ENCODE measurements at places on chromosomes 12 and 14.

DNA sequence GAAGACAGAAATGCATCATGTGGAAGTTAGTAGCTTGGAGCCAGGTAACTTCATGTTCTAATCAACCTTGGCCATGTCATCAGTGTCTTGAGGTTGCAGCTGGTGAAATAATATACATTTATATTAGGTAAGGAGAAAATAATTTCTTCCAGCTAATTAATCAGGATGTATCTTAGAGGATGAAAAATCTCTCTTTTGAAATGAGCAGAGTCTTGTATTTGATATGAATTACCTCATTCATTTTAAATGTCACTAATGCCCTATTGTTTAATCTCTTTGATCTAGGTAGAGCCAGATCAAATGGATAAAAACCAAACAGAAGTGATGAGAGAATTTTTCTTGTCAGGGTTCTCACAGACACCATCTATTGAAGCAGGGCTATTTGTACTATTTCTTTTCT is at the start of gene OR4Q2:
OR4Q2 (plus strand) TSS at position 301 of the 400 bp plus-strand sequence.
- no peak for DNase-seq

DNA sequence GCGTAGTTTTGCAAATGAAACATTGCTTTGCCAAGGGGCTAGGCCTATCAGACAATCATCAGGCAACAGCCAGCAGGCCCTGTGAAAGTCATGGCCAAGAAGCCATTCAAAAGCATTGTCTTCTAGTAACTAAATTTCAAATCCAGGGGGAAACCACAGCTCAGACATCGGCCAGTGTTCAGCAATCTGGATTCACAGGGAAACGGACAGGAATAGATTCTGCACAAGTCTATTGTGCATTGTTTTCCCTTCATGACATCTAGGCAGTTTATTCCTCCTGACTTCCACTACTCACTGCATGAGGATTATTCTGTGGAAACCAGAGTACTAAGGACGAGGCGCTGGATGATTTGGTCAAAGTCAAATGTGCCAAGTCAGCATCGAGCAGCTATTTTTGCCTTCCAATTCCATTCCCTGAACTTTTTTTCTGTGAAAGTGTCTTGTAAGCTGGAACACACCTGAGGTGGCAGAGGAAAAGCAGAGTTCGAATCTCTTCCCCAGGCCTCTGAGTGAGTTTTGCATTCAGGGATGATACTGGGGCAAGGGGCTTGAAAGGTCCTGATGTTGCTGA is 75.4 kb downstream of the VCPKMT start:
- DNase-seq: no peak

GRCh38 chr14:79586989-79587598 is 624.2 kb downstream of the DIO2 start:
- no peak for DNase-seq

DNA sequence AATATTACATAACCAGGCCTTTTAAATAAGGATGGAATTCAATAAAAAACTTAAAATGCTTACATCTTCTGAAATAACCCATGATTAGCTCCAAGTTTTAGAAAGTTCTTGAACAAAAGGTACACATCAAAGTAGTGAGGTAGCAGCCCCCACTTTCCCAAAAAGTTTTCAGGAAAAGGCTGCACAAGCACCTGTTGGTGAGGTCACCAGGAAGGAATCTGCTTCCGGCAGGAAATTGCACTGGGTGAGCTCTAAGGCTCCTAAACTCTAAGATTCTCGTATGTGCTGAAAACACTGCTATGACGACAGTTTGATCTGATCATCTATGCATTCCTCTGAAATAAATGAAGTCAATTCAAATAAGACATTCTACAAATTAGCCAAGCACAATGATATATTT is 34.3 kb upstream of the TTC7B start:
- peak; percentile 81 for DNase-seq

GRCh38 chr12:89352242-89352491 is 134 bp downstream of the DUSP6 start:
- DNase-seq: no peak

DNA sequence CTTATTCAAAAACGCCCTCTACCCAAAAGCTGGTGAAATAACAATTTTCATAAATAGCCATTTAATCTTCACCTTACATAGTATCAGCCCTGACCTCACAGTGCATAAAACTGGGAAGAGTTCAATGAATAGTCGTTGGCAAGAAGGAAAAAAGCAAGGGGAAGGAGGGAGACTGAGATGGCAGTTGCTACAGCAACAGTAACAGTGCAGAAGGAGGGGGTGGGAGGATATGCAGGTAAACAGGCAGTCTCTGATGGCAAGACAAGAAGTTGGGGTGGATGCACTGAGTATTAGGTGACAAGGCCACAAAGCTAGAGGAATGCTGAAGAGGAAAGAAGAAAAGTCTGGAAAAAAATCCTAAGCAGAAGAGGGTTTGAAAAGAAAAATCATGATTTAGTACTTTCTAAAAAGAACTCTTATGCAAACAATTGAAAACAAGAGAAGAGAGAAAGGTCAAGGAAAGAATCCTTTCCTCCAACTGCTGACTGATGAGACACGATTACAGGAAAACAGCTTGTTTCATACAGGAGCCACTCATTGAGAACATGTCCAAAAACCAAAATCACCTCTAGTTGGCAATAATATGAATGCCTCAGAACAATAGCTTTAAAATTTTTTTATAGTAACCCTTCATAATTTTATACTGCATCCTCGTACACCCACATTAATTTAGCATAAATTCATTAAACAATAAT is 56.0 kb downstream of the DCAF5 start:
- no peak for DNase-seq

- DNase-seq: no peak
These were observed 447.0 kb downstream of the DIO2 start for GRCh38 chr14:79764323-79764722.

DNA sequence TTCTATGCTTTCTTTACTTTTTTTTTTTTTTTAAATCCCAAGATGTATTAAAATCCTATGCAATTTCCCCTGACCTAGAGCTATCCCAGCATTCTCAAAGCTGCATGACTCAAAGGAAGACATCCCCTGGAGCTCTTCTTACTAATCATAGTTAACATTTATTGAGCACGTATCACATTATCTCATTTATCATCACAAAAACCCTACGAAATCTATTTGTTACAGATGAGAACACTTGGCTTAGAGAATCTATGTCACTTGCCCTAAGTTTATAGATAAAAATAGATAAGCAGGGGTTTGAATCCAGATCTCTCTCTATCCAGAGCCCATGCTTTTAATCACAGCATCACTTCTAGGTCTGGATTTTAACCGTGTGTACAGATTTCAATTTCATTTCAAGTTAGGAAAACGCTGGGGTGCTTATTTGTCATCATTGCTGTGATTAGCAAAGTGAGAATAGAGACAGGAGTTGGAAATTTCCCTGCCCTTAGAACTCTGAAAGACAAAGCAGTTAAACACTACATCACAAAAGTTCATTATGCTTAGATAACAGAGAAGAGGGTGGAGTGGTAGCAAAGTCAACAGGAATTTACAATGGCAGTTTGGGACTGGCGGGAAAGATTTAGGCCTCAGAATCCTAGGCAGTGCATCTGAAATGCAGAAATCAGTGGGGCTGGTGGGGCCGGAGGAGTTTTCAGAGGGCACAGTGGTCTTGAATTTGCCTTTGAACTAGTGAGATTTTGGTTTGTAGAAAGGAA is 177.7 kb upstream of the FRMD6 start:
- no peak for DNase-seq

GRCh38 chr14:44339862-44340261 is 167.2 kb downstream of the FSCB start:
- DNase-seq: no peak

DNA sequence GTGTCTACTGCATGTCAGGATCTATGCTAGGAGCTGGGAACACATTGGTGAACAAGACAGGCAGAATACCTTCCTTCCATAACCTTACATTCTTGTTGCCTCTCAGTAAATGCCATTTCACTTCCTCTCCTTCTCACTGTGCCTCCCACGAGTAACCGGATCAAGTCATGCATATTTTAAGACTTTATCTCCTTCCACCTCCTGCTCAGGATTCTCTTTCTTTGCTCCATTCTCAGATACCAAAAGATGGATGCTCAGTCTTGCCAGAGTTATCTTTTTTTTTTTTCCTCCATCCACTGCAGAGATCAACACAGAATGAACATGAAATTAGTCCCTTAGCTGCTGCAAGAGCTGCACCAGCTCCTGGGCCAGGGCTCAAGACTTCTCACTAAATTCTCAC is 20.0 kb upstream of the APPL2 start:
- no peak for DNase-seq

DNA sequence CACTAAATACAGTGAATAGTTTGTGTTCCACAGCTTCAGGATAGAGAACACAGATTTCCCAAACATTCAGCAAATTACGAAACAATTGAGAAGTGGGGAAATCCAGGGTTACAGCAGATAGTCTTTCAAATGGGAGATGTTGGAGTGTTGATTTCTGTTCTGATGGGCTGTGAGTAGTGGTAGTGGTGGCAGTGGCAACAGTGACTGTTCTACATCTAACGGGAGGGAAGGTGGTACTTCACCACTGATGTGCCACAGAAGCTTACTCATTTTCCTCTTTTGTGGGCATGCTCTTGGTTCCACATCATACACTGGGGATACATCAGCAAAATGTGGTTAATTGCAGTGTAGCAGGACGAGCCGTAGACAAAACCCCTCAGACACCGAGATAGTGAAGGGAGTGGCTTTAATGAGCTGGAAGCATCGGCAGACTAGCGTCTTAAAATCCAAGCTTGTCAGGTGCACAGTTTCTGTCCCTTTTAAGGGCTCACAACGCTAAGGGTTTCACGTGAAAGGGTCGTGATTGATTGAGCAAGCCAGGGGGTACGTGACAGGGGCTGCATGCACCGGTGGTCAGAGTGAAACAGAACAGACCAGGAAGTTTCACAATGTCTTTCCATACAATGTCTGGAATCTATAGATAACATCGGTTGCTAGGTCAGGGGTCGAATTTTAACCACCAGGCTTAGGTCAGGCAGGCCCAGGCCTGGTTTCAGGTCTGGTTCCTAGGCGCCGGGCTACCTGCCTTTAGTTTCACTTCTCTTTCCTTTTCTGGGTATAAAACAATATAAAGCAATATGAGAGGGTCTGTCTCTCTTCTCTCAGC is 330.6 kb upstream of the FBXO33 start:
- DNase-seq: no peak

GRCh38 chr14:69055125-69055524 is 76.0 kb upstream of the ACTN1 start:
- peak; percentile 95 for DNase-seq

DNA sequence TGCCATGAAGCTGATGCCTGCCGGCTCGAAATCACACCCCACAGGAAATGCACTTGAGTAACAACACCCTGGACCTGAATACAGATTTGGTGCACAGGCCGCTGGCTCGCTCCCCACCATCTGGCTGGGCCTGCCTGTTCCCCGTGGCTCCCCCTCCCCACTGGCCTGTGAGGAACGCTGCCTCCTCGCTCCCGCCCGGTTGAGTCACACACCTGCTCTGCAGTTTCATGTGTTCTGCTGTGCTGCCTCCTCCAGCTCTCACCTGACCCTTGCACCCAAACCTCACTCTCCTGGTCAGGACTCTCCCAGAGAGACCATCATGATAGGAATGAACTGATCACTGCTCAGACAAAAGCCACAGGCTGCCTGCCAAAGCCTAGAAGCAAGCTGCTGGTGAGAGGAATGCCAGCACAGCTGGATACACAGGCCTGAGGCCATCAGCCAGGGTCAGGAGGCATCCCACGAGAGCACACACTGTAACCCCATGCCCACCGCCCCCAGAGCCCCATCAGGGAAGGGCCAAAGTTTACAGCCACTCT is 3.8 kb upstream of the SIVA1 start:
- DNase-seq: no peak

DNA sequence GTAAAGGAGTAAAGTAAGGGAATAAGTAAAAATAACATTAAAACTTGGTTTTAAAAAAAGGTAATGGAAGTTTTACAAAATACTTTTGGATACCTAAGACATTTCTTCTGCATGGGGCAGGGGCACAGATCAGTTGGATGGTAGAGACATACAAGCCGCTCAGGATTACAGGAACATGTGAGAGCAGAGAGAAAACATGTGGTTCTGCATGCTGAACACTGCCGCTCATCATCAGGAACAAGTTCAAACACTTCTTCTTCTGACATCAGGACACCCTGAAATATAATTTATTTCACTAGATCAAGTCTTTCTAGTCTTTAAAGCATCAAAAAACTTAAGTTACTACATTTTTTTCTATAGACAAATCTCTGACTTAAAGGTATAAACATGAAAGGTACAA is 60.9 kb upstream of the SLC6A13 start:
- no peak for DNase-seq

- no peak for DNase-seq
These were observed 151.4 kb upstream of the AVPR1A start for GRCh38 chr12:63302269-63302940.

- DNase-seq: peak; percentile 88
These were observed 377.9 kb downstream of the CCDC91 start for GRCh38 chr12:28568118-28568517.

DNA sequence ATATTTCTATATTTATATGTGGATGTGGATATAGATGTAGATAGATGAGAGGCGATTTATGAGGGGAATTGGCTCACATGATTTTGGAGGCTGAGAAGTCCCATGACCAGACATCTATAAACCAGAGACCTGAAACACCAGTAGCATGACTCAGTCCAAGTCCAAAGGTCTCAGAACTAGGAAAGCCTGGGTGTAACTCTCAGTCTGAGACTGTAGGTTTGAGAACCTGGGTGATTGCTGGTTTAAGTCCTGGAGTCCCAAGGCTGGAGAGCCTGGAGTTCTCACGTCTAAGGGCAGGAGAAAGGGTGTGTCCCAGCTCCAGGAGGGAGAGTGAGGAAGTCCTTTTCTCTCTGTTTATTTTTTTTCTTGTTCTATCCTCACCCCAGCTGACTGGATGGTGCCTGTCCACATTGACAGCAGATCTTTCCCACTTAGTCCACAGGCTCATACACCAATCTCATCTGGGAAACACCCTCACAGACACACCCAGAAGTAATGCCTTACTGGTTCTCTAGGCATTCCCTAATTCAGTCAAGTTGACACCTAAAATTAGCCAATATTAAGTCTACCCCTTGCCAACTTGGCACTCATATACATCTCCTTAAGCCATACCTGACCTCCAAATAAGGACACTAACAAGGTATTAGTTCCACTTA is 45.4 kb downstream of the EMP1 start:
- peak; percentile 21 for DNase-seq

- no peak for DNase-seq
These were observed 105.0 kb downstream of the TNFAIP2 start for GRCh38 chr14:103228076-103228806.

DNA sequence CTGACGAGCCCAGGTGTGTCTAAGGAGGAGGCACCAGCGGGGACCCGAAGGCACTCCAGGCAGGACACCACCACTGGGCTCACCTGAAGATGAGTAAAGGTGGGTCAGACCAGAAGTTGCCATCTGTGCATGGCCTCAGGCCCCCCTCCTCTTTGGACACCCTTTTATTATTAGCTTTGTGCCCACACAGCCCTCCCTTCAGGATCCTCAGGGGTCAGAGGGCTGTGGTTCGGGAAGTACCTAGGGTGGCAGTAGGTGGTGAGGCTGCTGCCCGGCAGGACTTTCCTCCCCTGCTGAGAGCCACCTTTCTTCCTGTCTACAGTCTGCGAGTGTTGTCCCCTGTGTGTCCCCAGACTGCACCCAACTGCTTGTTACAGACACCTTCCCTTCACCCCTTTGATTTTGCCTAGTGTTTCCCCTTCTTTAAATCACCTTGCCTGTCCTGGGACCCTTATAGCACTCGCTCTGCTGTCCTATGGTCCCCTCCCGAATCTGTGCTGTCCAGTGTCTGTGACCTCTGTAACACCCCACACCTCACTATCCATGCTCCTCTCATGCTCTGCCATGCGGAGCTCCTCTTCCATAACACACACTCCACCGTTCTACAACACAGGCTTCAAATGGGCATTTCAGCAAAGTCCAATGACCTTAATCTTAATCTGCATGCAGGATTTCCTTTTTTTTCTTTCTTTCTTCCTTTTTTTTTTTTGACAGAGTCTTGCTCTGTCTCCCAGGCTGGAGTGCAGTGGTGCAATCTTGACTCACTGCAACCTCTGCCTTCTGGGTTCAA is 25.7 kb downstream of the SOAT2 start:
- DNase-seq: no peak
